T-helper 17 cell (primary cell): ENCODE measurements at places on chromosomes 2 and 18. TPM values are rescaled to one million over a fixed set of nuclear protein-coding genes. Genes with fewer than 3 reads are reported as not detected.

MDH1B gene
- total RNA-seq, result not detected

DNA sequence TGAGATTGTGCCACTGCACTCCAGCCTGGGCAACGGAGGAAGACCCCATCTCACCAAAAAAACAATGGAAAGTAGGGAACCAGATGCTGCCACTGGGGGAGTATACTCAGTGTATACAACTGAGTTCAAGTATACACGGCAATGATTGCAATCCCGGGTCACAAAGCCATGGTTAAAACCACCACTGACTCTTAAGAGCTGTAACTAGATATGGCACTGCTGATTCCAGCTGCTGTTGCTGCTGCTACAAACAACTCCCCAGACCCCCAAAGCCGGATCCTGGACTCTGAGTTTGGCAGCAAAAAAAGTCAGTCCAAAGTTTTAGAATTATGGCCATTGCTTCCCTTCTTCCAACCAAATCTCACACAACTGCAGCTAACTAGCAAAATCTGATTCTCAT is 43.7 kb upstream of the COX7A2L start:
- no peak overlapping the region for H3K4me3 ChIP-seq
- peaks cover 8% of the 10 kb centered on the region for H3K27me3 ChIP-seq

DNA sequence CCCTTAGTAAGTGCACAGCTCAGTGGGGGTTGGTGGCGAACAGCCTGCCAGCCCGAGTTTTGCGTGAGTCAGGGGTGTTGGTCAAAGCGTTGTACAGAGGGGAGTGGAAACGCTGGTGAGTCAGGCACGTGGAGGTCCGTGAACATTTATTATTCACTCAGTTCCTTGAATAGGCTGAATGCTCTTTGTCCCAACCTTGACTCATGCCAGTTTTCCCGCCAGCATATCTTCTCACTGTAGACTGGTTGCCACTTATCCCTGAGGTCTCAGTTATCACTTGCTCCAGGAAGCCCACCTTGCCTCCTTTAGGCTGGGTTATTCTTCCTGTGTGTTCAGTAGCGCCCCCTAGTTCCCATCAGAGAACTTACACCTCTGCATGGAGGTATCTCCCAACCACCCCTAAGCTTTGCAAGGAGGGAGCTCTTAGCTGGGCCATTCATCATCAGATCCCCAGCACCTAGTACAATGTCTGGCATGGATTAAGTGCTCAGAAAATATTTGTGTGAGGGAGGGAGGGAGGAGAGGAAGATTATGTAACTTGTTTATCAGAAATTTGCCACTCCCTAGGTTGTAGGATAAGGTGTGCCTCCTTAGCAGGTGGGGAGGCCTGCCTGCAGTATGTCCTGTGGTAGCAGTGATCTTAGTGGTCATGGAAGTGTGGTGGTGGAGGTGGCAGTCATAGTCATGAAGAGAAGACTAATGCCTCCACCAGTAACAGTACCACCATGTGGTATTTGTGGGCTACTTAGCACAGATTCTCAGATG is 72.1 kb downstream of the CABLES1 start:
- DNase-seq, result no peak
- no peak overlapping the region for H3K4me3 ChIP-seq
- peaks cover 5% of the 10 kb centered on the region for H3K4me1 ChIP-seq
- H3K27me3 ChIP-seq, result peaks cover 25% of the 10 kb centered on the region

- no peak overlapping the region for H3K4me3 ChIP-seq
- H3K27ac ChIP-seq, result no peak overlapping the region
- peaks cover 35% of the 10 kb centered on the region for H3K27me3 ChIP-seq
Observed at GRCh38 chr2:176039375-176039774, 37.3 kb upstream of the LNPK start.

DAW1 gene
- not detected for total RNA-seq

DNA sequence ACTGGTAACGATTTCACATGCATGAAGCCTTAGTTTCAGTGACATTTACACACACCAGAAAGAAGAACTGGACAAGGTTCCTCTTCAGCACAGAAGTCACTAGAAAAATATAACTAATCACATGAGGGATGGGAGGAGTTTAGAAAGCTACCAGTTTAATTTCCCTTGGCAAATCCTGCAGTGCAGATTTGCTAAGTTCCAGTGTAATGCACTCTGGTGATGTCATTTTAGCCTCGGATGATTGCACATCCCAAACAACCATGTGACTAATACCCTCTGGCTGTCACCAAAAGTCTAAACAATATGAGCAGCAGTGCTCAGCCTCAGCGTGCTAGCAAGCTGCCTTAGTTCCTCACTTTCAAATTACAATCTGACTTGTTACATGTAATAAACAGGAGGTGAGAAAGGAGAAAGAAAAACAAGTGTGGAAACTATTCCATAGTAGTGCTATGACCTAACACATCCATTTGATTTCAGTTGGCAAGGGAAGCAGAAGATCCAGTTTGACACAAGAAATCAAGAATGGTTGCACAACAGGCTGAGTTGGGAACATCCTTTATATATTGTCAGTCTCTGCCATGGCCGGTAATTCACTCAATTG is 35.3 kb upstream of the PPP1CB start:
- H3K27me3 ChIP-seq, result peaks cover 6% of the 10 kb centered on the region
- H3K4me1 ChIP-seq, result peaks cover 2% of the 10 kb centered on the region
- no peak overlapping the region for H3K4me3 ChIP-seq
- H3K36me3 ChIP-seq, result peaks cover 6% of the 10 kb centered on the region

CHN1 gene
- total RNA-seq, result 16.5 TPM

GRCh38 chr18:26575865-26576217 is 27.5 kb upstream of the KCTD1 start:
- peak overlapping the region; percentile 58 for H3K4me3 ChIP-seq
- H3K27me3 ChIP-seq, result peaks cover 74% of the 10 kb centered on the region

- H3K27ac ChIP-seq, result no peak overlapping the region
- H3K4me3 ChIP-seq, result no peak overlapping the region
- peaks cover 3% of the 10 kb centered on the region for H3K36me3 ChIP-seq
- peaks cover 29% of the 10 kb centered on the region for H3K27me3 ChIP-seq
Observed at GRCh38 chr2:202035089-202035940, 1.7 kb downstream of the FZD7 start.

DNA sequence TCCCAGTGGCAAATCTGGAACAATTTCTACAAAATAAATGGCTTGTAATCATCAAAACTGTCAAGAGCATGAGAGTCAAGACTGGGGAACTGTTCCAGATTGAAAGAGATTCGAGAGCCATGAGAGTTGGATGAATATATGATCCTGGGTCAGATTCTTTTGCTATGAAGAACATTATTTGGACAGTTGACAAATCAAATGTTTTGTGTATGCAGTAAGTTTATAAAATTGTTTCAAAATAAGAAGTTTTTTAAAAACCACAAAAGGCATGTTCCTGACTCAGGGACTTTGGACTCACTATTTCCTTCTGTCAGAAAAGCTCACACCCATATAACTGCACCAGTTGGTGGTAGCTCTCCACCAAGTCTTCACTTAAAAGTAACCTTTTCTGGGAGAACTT is 38.5 kb downstream of the ROCK2 start:
- peaks cover 12% of the 10 kb centered on the region for H3K4me1 ChIP-seq
- H3K27me3 ChIP-seq, result no peaks in the 10 kb centered on the region
- DNase-seq, result no peak
- H3K4me3 ChIP-seq, result no peak overlapping the region

GRCh38 chr2:53777134-53777533 is 9.5 kb downstream of the CHAC2 start:
- no peaks in the 10 kb centered on the region for H3K27me3 ChIP-seq
- H3K36me3 ChIP-seq, result peaks cover 4% of the 10 kb centered on the region
- peaks cover 16% of the 10 kb centered on the region for H3K4me1 ChIP-seq
- no peak overlapping the region for H3K4me3 ChIP-seq
- no peak for DNase-seq

GRCh38 chr2:185417111-185417510 is 321.5 kb upstream of the FSIP2 start:
- no peak overlapping the region for H3K27ac ChIP-seq
- no peaks in the 10 kb centered on the region for H3K4me1 ChIP-seq
- H3K27me3 ChIP-seq, result no peaks in the 10 kb centered on the region
- H3K36me3 ChIP-seq, result no peaks in the 10 kb centered on the region

DNA sequence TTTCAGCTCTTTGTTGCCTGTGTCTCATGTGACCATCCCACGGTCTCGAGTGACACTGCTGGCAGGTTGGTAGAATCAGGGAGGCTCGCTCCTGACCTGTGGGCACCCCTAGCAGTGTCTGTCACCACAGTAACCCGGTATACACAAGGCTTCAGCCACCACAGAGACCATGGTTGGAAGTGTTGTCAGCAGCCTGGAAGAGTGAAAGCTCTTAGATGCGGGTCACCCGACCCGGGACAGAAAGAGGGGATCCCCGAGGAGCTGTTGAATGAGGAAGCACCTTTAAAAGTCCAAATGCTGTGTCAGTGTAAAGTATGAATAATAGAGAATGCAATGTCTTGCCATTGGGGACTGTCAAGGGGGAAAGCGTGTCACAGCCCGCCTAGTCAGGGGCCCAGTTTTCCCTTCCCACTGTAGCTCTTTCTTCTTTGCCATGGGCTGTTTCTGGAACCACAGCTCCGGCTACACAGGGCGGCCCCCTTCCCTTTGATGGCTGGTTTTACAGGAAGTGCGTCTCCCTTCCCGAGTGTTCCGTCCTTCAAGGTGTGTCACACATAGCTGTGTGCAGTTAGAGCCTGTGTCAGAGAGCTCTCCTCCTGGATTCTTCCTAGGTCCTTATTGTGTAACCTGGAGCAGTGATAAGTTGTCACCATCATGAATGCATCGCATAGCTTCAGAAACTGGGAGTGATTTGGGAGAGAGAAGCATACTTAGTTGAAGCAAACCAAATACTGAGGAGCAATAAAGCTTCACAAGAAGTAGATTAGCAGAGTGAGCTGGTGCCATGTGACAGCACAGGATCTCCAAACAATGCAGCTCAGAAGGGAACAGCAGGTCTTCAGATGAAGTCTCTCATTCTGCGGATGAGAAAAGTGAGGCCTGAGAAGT is 81.4 kb downstream of the MTCL1 start:
- H3K36me3 ChIP-seq, result no peaks in the 10 kb centered on the region
- no peak overlapping the region for H3K4me3 ChIP-seq
- H3K27ac ChIP-seq, result peak overlapping the region; percentile 24
- peaks cover 8% of the 10 kb centered on the region for H3K4me1 ChIP-seq
- H3K27me3 ChIP-seq, result peaks cover 26% of the 10 kb centered on the region

GRCh38 chr2:71100195-71100964 is 29.6 kb downstream of the MCEE start:
- H3K36me3 ChIP-seq, result no peaks in the 10 kb centered on the region
- DNase-seq, result no peak
- peaks cover 2% of the 10 kb centered on the region for H3K4me1 ChIP-seq
- no peak overlapping the region for H3K4me3 ChIP-seq
- no peaks in the 10 kb centered on the region for H3K27me3 ChIP-seq
- no peak overlapping the region for H3K27ac ChIP-seq

IL36G gene
- total RNA-seq, result not detected

DNA sequence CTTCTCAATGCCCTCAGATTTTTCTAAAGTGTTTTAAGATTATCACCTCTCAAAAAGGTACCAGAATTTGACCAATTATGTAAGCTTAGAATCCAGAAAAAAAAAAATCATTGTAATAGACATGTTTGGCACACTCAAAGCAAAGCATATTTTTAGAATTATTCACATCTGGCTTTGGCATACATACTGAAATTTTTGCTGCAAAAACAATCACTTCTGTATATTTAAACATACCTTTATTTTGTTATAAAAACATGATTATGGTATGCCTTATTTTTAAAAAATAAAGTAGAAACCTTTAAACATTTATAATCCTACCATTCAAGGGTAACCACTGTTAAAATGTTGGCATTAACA is 143.3 kb downstream of the ESCO1 start:
- H3K4me3 ChIP-seq, result no peak overlapping the region
- peaks cover 3% of the 10 kb centered on the region for H3K36me3 ChIP-seq
- no peak for DNase-seq
- no peaks in the 10 kb centered on the region for H3K4me1 ChIP-seq
- peaks cover 51% of the 10 kb centered on the region for H3K27me3 ChIP-seq

DNA sequence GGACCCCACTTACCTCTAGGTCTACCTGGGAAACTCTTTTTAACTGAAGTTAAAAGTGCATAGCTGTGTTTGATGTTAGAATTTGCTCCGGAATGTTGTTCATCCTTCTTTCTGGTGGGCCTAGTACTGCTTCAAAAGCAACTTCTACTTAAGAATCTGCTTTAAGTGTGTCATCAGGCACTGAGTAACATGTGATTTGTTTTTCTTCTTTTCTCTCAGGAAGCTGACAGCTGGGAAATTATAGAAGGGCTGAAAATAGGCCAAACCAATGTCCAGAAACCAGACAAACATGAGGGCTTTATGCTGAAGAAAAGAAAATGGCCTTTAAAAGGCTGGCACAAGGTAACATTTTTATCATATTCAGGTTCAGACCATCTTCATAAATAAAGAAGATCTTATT is 122.9 kb downstream of the PRKRA start:
- H3K4me3 ChIP-seq, result no peak overlapping the region
- no peak overlapping the region for H3K27ac ChIP-seq
- no peak for DNase-seq
- no peaks in the 10 kb centered on the region for H3K4me1 ChIP-seq

DNA sequence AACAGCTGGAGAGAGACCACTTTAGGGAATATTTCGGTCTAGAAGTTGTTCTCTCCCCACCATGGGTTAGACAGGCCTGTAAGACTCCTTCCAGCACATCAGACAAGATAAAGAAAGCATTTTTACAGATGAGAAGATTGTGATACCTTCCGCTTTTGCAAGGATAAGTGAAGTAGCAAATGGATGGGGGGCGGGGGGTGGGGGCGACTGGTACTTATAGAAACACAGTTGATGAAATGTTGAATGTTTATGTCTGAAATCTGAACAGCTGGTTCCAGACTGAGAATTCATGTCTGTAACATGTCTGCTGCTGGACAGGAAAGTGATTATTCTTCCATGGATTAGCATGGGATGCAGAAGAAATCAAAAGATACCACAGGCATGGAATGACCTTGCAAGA is 90.5 kb upstream of the FN1 start:
- H3K27me3 ChIP-seq, result peaks cover 6% of the 10 kb centered on the region
- no peak overlapping the region for H3K4me3 ChIP-seq
- no peaks in the 10 kb centered on the region for H3K4me1 ChIP-seq
- H3K36me3 ChIP-seq, result no peaks in the 10 kb centered on the region

DNA sequence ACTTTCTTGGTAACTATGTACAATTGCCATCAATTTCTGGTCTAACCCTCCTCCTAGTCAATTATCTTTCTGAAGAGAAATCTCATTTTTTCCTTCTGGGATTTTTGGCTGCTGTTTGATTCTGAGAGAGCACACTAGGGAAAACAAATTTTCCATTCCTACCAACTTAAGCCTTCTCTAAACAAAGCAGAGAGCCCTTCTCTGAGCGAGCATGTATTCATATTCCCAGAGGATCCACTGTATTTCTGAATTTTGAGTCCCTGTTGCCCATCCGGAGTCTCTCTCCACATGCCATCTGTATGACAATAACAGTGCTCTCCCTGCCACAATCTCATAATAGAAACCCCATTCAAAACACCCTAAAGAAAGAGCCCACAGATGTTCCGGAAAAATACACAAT is 78.5 kb downstream of the MAIP1 start:
- no peaks in the 10 kb centered on the region for H3K4me1 ChIP-seq
- H3K27me3 ChIP-seq, result peaks cover 18% of the 10 kb centered on the region
- no peak for DNase-seq

CYP26B1 gene
- not detected for total RNA-seq
